ENCODE measurements at places on chromosomes 7 and 10.

- no peak for DNase-seq
These were observed 828 bp downstream of the BNIP3 start for GRCh38 chr10:131980761-131981428.

- DNase-seq: no peak
These were observed 223.6 kb downstream of the GFRA1 start for GRCh38 chr10:116049158-116049973.

DNA sequence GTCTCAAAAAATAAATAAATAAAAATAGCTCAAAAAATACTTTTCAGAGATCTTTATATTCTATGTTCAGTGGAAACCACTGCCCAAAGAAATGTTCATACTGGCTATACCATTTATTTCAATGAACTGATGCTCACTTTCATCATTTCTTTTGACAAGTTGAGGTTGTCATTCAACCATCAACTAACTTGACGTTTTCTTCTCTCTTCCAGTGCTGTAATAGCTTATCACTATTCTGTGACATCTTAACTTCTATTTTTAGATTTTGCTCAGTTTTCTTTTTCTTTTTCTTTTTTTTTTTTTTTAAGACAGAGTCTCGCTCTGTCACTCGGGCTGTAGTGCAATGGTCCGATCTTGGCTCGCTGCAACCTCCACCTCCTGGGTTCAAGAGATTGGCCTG is 8.7 kb upstream of the CTAGE4 start:
- DNase-seq: no peak

GRCh38 chr7:122056977-122057376 is 87.1 kb downstream of the AASS start:
- no peak for DNase-seq

GRCh38 chr7:11540271-11540761 is 291.7 kb downstream of the THSD7A start:
- DNase-seq: peak; percentile 17

- no peak for DNase-seq
These were observed 24.3 kb downstream of the RGR start for GRCh38 chr10:84269162-84269561.

DNA sequence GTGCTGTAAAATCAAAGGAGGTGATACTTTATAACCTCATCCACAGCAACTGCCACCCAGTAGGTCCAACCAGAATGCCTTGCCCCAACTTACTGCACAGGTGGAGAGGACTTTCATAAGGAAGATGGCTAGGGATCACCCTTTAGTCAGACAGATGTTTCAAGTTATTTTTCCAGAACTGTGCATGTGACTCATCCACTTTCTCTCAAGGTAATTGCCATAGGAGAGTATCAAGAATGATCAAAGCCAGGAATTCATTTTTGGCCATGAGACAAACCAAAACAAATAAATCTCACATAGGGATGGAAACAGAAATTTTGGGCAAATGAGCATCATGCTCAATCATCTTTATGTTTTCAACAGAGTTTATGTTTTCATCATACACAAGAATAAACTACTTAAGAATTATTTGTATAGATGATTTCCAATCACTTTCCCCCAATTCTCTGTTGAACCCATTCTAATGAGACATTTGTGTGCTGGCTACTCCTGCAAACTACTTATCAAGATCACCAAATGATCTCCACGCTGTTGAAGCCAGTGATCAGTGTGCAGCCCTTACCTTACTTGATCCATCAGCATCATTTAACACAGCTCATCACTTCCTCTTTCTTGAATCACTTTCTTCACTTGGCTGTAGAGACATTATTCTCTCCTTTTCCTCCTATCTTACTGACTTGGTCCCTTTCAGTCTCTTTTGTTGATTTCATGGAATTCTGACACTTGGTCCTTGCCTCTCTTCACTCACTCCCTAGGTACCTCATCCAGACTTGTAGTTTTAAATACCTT is 74.0 kb downstream of the SLC16A9 start:
- DNase-seq: no peak

All from suppressor macrophage treated with lipopolysaccharide for 1 hour (primary cell).